ENCODE measurements at places on chromosomes 5 and 9.

GRCh38 chr9:91086657-91087461 lies 274.9 kb downstream of the AUH start:
- DNase-seq: no peak

DNA sequence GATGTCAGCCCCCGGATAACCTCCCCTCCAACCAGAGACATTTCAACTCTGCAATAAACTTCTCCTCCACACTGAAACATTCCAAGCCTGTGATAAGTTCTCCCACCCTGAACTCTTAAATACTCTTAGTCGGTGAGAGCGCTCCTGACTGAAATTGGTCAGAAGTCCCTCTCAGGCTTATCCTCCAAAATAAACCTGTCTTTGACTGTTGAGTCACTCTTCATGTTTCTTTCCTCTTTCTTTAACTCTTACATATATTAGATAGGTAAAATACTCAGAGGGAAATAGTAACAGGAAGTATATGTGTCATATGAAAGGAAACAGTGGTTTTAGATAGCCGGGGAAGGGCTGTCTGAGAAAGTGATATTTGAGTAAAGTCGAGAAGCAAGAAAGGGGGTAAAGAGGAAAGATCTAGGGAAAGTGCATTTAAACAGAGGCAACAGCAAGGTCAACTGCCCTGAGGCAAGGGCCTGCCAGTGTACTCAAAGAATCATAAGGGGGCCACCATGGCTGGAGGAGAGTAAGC lies 11.0 kb upstream of the FAM81B start:
- DNase-seq: no peak

GRCh38 chr9:99335280-99335679 lies 113.2 kb downstream of the SEC61B start:
- no peak for DNase-seq

- no peak for DNase-seq
These were observed 14.3 kb upstream of the NR4A3 start for GRCh38 chr9:99807276-99807852.

DNA sequence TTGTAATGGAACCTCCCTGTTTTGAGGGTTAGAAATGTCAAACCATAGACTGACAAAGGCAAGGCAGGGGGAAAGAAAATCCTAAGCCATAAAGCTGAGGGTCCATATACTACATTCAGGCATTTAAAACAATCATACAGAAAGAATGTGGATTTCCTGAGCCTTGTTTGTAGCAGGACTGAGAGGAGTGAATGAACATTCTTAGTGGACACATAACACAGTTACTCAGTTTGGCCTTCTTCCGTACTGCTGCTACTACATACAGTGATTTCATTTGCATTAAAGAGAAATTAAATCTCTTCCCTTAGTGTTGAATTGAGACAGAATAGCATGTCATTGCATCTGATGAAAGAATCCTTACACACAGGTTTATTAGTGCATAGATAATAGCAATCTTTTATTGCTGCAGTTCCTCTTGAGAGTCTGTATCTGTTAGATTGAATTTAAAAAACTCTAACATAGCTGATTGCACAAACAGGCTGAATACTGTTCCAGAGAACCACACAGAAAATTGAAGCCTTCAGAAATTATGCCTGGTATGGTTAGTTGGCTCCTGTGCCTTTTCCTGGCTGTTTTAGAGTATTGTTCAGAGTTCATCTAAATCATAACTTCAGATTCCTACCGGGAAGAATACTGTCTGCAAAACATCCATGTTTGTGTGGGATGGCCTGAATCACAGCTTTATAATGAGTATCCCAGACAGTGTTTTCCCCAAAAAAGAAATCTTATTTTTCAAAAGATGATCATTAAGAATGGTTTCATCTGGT lies 2.0 kb upstream of the MTX3 start:
- DNase-seq: no peak

GRCh38 chr5:107289030-107289714 lies 381.6 kb downstream of the EFNA5 start:
- DNase-seq: no peak

GRCh38 chr5:113989913-113990305 lies 372.0 kb upstream of the KCNN2 start:
- DNase-seq: no peak

DNA sequence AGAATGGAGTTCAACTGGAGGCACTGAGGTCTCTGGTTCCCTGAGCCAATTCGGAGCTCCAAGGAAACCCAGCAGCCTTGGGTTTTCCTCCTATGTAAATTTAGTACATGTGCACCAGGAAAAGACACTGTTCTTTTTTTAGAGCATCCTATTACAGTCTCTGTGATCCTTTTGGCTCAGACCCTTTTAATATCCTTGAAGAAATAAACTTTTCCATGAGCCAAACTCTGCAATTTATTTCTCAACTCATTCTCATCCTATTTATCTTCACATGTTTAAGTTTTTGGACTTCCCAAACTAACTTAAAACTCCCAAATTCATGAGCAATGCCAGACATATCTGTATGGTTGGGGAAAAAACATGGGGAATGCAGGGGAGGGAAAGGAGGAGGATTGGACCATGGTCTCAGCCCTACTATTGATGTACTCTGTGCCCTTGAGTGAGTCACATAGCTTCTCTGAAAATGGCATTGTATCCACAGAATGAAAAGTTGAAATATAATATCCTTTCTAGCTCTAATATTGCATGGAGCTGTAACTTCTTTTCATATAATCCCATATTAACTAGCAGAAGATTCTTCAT lies 76.6 kb downstream of the PAPPA start:
- no peak for DNase-seq

GRCh38 chr9:19784136-19784535 lies 4.7 kb downstream of the SLC24A2 start:
- DNase-seq: no peak

DNA sequence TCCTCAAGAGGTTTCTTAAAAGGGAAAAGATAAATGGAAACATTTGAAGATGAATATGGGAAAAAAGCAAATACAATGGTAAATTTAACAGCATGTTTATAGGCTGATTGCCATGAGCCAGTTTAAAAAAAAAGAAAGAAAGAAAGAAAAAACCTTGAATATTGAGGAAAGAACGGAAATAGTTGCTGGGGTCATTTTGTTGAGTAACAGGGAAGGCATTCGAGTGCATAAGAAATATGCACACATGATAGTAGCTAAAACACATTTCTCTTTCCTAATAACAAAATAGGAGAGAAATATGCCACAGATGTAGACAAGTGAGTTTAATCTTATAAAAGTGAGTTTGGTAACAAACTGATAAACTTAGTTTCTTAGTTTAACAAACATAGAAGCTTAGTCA lies 864.6 kb upstream of the ACO1 start:
- DNase-seq: no peak

- DNase-seq: no peak
These were observed 285.2 kb upstream of the ITGA1 start for GRCh38 chr5:52502460-52502999.

GRCh38 chr9:10050016-10050415 lies 562.8 kb downstream of the PTPRD start:
- no peak for DNase-seq

DNA sequence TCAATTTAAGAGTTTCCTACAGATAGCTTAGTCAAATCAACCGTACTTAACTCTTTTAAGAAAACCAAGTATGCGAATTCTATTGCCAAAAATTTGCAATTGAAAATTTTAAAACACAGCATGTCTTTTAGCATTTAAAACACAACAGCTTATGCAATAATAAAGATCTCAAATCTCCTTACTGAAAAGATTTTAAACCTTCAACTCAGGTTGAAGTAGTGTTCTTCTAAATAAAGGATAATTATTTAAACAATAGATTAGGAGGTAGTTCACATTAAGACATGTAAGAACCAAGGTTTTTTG lies 5.5 kb downstream of the NR3C1 start:
- no peak for DNase-seq

DNA sequence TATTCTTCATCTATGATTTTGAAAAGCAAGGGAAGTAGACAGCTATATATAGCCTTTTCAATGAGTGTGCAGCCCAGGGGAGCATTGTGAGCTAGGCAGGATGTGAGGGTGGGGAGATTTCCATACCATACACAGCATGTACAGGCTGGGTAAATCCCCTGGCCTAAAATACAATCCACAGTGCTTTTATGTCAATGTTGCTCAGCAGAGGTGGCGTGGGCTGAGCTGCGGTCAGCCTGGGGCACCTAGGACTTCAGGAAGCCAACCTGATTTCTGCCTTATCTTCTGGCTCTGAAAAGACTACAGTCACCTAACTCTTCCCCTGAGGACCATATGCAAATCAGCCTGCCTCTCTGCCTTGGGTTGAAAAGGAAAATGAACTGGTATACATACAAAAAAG lies 6.3 kb upstream of the GARIN3 start:
- no peak for DNase-seq

DNA sequence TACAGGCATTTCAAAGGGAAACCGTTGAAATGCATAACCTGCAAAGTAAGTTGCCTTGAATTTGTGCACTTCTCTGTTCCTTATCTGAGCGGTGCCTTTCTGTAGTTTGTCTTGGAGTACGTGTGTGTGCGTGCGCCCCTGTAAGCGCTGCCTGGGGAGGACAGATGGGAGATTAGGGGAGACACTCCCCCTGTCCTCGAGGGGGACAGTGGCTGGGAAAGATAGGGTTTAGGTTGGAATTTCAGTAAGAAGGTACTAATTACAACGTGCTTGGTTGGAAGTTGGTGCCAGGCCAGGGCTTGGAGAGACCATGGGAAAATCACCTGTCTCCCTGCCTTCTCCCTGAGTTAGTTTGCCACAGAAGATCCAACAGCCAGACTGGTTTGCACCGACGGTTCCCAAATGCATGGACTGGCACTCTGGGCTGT lies 73.2 kb downstream of the PIK3R1 start:
- DNase-seq: peak; percentile 64

- DNase-seq: no peak
These were observed 13.6 kb downstream of the LCN10 start for GRCh38 chr9:136729144-136729543.

- no peak for DNase-seq
These were observed 3.0 kb downstream of the RNF145 start for GRCh38 chr5:159206368-159206767.

- peak; percentile 19 for DNase-seq
These were observed 166.6 kb downstream of the SMARCA2 start for GRCh38 chr9:2181792-2182191.

GRCh38 chr9:7210854-7211637 lies 453.3 kb downstream of the KDM4C start:
- no peak for DNase-seq

DNA sequence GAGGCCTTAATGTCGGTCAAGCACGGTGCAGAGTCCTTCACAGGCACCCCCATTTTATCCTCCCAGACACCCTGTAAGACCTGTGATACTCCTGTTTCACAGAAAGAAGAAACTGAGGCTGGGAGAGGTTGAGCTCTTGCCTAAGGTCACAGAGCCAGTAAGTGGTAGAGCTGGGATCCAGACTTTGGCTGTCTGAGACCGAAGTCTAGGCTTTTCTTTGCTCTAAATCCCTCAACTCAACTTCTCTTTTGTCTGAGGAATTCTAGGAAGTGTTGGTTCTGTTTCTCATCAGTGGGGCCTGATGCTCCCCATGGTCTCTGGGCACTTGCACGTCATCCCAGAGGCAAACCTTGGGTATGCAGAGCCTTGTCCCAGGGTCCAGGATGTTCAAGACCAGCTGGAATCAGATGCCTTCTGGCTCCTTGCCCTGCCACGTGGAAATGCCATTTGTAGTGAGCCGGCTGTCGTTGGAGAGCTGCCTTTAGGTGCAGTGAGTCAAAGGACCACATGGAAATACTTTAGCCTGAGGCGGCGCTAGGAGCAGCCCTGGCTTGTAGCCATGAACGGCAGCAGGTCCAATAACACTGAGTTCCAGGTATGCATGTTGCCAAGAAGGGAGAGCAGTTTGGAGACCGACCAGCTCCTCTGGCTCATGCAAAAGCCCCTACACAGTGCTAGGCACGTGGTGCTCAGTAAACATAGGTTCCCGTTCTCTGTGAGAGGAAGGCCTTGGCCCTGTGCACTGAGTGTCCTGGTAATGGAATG lies 9.2 kb downstream of the DCANP1 start:
- DNase-seq: peak; percentile 49

DNA sequence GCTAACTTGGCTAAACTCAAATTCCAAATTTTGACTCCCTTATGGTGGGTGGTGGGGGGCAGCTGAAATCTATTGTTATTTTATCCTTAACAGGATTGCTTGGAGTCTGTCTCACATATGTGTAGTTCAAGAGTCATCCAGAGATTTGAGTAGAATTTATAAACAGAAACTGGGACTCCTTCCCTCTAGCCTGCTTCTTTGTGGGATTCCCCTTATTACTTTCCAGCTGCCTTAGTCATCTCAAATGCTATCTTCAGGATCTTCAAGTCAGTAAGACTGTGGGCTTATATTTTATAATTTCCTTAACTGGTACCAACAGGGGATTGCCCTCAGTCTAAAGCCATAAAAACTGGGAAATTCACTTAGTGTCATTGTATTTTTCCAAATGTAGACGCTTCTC lies 55.5 kb downstream of the NNT start:
- no peak for DNase-seq

DNA sequence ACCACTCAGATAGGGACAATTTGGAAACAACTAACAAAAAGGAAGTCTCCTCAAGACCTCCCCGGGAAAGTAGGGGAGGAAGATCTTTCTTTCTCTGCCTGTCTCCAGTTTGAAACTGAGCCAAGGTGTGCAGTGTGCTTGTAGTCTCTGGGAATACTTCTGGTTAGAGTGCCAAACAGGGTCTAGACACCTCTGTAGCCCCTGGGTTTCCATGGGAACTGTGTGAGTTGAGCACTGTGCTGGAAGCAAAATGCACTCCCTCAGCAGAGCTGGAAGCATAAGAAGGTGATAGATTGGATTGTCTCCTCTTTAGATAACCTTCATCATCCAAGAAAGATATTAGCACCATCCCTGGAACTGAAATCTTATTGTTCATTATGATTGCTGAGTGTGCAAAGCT lies 129.2 kb upstream of the TNPO1 start:
- no peak for DNase-seq

DNA sequence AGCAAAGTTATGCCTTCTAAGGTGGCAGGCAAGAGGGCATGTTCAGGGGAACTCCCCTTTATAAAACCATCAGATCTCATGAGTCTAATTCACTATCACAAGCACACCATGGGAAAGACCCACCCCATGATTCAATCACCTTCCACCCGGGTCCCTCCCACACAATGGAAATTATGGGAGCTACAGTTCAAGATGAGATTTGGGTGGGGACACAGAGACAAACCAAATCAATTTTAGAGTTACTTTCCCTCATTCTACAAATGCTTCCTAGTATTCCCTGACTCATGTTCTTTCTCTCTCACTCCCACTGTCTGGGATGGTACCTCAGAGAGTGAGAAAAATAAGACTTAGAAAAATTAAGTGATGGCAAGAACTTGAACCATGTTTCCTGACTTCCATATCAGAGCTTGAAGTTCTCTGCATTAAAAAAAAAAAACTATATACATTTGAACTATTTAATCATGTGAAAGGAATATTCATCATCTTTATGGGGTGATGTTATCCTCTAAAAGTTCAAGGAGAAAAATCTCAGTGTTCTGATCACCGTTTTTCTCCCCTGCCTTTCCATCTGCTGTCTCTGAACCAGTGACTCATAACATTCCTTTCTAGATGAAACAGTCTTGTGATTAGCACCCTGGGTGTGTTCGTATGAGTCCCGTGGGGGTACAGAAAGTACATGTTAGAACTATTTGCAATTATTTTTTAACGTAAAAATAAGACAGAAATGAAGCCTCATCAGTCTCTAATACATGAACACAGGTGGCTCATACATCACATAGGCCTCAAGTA lies 282.9 kb downstream of the SLF1 start:
- no peak for DNase-seq

Measured in C1 segment of cervical spinal cord (tissue), 14 donors.